ENCODE measurements at places on chromosomes 4 and X. TPM values are rescaled to one million over a fixed set of nuclear protein-coding genes. Genes with fewer than 3 reads are reported as not detected.

UGT2B15 gene
- total RNA-seq, result not detected

ALAS2 gene
- total RNA-seq, result not detected

NLGN3 gene
- 0.33 TPM for total RNA-seq

SH3TC1 gene
- total RNA-seq, result 142 TPM

NR0B1 gene
- total RNA-seq, result not detected

MAGEA2B gene
- not detected for total RNA-seq

HS6ST2 gene
- 2.0 TPM for total RNA-seq

GAB3 gene
- 18.0 TPM for total RNA-seq

HTN1 gene
- not detected for total RNA-seq

GLOD5 gene
- total RNA-seq, result not detected

RTL3 gene
- under 0.01 TPM for total RNA-seq

USP17L20 gene
- not detected for total RNA-seq

ZFYVE28 gene
- 8.5 TPM for total RNA-seq

GUCY1B1 gene
- total RNA-seq, result 4.7 TPM

DHRSX gene
- total RNA-seq, result 32.5 TPM

STATH gene
- total RNA-seq, result not detected

GPC3 gene
- not detected for total RNA-seq

AMER1 gene
- 2.9 TPM for total RNA-seq

SHOX gene
- not detected for total RNA-seq

MUC7 gene
- not detected for total RNA-seq

TBX22 gene
- not detected for total RNA-seq

TREX2 gene
- 5.9 TPM for total RNA-seq

MRPL1 gene
- total RNA-seq, result 35.6 TPM

RNF128 gene
- total RNA-seq, result not detected

MANBA gene
- 9.6 TPM for total RNA-seq

IL13RA1 gene
- total RNA-seq, result 61.4 TPM

AFAP1 gene
- 89.5 TPM for total RNA-seq

HAND2 gene
- not detected for total RNA-seq

CLDN34 gene
- total RNA-seq, result not detected

VSIG1 gene
- total RNA-seq, result 0.65 TPM

CTAG2 gene
- not detected for total RNA-seq

CXorf49 gene
- not detected for total RNA-seq

RAI2 gene
- 1.6 TPM for total RNA-seq

FREM3 gene
- under 0.01 TPM for total RNA-seq

RNF175 gene
- total RNA-seq, result not detected

FDCSP gene
- total RNA-seq, result not detected

TSPYL2 gene
- total RNA-seq, result 8.5 TPM

HTN3 gene
- total RNA-seq, result not detected

BTC gene
- 0.10 TPM for total RNA-seq

PARM1 gene
- total RNA-seq, result 0.33 TPM

TBC1D8B gene
- 4.2 TPM for total RNA-seq

ADGRG4 gene
- under 0.01 TPM for total RNA-seq

TEC gene
- 1.1 TPM for total RNA-seq

KDR gene
- 524 TPM for total RNA-seq

CCKAR gene
- not detected for total RNA-seq

PAGE2B gene
- total RNA-seq, result not detected

MAGEA8 gene
- total RNA-seq, result not detected

NPY1R gene
- not detected for total RNA-seq

SMARCA1 gene
- total RNA-seq, result 28.3 TPM

CCDC149 gene
- 13.4 TPM for total RNA-seq

NPNT gene
- total RNA-seq, result 0.10 TPM

CFAP99 gene
- total RNA-seq, result 0.19 TPM

PABPC1L2A gene
- not detected for total RNA-seq

XAGE3 gene
- not detected for total RNA-seq

PLAC1 gene
- not detected for total RNA-seq

BANK1 gene
- 0.33 TPM for total RNA-seq

GAGE12F gene
- total RNA-seq, result not detected

All from vein endothelial cell (primary cell).